Omental fat pad (tissue), 4 donors: ENCODE measurements at places on chromosomes 5 and 9.

GRCh38 chr9:113960768-113961167, 84.7 kb downstream of the ZNF618 start:
- DNase-seq: no peak

GRCh38 chr9:135039266-135039870, 48.1 kb upstream of the OLFM1 start:
- DNase-seq: no peak

DNA sequence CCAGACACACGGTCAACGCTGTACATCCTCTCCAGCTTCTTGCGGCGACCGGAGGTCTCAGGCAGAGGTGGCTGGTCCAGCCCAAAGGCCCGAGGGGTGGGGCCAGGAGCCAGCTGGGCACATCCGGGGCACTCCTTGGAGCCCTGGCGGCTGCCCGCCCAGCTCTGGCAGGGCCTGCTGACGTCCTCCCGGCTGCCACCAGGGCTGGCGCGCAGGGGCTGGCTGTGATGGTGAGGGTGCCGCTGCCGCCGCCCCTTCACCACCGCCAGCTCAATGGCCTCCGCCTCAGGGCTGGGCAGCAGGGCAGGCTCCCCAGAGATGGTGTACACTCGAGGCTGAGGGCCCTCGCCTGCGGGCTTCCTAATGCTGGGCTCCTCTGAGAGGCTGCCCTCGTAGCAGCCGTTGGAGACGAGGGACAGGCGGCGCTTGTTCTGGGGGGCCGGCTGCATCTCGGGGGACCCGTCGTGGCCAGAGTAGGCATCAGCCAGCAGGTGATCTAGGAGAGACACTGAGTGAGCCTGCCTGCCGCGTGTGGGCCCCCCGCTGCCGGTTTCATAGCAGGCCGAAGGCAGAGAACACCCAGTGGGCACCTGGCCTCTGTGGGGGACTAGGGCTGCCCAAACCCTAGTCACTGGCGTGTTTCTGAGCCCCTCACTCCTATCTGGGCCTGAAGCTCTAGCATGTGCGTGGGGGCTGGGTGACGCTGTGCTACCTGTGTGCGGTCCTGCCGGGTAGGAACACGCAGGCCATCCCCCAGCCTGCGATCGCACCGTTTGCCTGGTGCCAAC, 1.5 kb downstream of the NSMF start:
- no peak for DNase-seq

DNA sequence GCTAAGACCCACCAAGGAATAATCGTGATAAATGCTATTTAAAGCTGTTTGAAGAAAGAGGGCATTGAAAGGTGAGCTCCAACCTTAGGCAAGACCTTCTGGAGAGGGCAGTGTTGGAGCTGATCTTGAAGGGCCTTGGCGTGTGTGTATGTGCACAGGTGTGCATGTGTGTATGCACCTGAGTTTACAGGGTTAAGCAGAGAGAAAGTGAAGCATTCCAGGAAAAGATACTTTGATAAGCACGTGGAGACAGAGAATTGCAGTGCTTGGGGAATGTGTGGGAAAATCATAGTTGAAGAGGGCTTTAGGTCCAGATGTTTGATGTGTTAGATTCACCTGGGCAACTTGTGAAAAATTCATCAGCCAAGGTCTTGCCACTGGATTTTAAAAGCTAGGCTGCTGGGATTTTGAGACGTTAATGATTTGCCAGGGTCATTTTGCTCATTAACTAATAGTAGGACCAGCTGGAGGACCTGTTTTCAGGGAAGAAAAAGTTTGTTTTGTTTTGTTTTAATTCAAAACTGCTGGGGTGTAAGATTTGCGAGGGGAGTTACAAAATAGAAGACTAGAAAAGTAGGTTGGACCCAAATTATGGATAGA, 78.3 kb upstream of the ANKRD55 start:
- DNase-seq: no peak

DNA sequence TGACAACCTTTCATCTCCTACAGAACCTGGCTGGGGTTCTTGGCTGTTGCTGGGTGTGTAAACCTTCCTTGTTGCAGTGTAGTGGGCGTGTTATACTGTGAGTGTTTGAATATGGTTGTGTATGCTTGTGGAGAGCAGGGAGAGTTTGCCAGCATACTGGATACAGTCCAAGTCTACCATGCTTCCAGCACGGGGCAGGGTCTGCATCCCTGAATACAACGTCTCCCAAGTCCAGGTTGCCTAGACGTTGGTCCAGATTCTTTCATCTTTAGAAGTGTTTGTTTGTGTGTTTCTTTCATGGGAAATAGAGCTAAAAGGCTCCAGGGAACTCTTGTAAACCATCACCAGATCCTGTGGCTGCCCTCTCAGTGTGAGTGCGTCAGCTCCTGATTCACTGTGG, 46.4 kb downstream of the SYK start:
- no peak for DNase-seq

DNA sequence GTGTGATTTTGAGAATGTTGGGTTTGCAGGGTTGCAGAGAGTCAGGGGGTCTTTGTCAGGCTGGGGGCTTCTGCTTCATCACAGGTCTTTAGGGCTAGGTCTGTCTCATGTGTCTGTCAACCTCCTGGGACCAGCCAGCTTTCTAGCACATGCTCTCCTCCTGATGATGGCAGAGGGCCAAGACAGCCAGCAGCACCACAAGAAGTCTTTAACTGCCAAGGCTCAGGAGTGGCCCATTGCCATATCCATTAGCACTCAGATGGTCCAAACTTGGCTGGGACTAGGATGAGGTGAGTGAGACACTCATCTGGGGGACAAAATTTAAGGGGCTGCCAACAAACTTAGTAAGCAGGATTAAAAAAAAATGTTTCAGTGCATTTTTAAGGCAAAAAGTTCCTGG, 384.2 kb upstream of the CDH10 start:
- DNase-seq: no peak

DNA sequence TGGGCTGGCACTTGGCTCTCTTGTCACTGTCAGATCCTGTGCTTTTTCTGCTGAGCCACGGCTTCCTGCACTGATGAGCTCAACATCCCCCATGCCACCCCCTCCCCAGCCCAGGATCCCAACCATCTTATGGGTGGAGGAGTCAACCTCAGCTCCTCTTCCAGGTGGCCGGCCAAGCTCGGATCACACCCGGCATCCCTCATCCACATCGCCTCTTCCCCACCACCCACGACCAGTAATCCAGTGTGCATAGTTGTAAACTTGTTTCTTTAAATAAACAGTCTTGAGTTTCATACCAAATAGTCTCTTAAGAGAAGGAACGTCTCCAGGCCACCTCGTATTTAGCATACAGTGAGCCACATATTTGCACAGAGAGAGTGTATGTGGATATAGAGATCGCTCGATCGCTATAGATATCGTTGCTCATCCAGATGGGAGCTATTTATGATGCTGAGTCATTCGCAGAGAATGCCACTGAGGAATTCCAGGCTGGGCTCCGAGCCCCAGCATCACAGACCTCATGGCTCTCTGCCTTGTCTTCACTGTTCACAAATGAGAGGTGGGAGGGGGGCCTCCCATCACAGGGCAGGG, 61.8 kb upstream of the CPLX2 start:
- no peak for DNase-seq

GRCh38 chr9:111961009-111961408, 64.4 kb downstream of the UGCG start:
- DNase-seq: no peak

- DNase-seq: peak; percentile 68
Observed at GRCh38 chr5:6766604-6767093, 53.4 kb downstream of the TENT4A start.

DNA sequence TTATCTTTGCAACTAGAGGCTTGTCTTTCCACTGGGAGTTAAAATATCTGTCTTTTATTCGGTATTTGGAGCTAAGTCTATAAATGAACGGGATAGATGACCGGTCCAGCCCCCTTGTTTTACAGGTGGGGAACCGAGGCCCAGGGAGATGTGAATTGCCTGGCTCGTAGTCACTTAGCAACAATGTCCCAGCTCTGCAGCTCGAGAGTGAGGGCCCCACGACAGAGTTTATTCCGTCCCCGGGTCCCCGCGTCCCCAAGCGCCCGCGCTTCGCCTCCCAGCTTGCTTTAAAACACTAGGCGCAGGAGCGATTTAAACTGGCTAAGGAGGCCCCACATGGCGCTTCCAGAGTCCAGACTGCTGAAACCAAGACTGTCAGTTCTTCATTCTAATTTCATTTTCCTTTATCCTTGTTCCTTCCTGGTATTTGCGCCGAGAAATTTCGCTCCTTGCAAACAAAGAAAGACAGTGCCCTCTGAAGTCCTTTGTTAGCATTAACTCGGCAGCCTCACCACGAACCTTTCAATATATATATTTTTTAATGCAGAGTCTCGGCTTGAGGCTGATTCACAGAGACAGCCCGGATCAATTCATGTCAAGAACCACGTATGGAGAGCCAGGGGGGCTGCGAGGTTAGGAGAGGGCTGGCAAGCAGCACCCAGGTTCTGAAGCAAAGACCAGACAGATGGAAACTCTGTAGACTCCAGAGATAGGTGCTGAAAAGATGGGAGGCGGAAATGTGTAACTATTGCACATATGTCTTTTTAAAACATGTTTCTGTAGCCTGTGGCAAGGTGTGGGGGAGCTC, 1.4 kb upstream of the ENC1 start:
- no peak for DNase-seq
